ENCODE measurements at places on chromosomes 3 and 15. TPM values are rescaled to one million over a fixed set of nuclear protein-coding genes. Genes with fewer than 3 reads are reported as not detected.

Gene PDZRN3
- total RNA-seq, result 149 TPM

Gene ZBTB47
- 112 TPM for total RNA-seq

Gene FAM81A
- 0.57 TPM for total RNA-seq

- no peak overlapping the region for H3K27ac ChIP-seq
- no peak overlapping the region for H3K4me3 ChIP-seq
- no peaks in the 10 kb centered on the region for H3K4me1 ChIP-seq
- H3K36me3 ChIP-seq, result no peaks in the 10 kb centered on the region
These were observed 14.8 kb upstream of the PARP14 start for GRCh38 chr3:122665881-122666280.

DNA sequence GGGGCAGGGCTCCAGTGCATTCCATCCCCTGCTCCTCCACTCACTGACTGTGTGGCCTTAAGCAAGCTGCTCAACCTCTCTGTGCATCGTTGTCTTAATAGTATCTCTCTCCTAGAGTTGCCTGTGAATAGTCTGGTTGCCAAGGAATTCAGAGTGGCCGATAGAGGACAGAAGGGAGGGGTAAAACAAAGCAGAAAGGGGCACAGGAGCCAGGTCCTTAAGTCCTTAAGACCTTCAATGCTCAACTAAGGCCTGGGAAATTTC, 13.7 kb upstream of the CYP11A1 start:
- H3K27me3 ChIP-seq, result no peaks in the 10 kb centered on the region
- no peak for DNase-seq
- no peak overlapping the region for H3K27ac ChIP-seq
- H3K36me3 ChIP-seq, result no peaks in the 10 kb centered on the region

DNA sequence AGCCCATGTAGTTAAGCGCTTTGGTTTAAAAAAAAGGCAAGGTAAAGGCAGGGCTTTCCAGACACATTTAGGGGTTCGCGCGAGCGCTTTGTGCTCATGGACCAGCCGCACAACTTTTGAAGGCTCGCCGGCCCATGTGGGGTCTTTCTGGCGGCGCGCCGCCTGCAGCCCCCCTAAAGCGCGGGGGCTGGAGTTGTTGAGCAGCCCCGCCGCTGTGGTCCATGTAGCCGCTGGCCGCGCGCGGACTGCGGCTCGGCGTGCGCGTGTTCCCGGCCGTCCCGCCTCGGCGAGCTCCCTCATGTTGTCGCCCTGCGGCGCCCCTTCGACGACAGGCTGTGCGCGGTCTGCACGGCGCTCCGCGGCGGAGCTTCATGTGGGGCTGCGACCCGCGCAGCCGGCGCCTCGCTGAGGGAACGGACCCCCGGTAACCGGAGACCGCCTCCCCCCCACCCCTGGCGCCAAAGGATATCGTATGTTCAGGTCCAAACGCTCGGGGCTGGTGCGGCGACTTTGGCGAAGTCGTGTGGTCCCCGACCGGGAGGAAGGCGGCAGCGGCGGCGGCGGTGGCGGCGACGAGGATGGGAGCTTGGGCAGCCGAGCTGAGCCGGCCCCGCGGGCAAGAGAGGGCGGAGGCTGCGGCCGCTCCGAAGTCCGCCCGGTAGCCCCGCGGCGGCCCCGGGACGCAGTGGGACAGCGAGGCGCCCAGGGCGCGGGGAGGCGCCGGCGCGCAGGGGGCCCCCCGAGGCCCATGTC, 927 bp downstream of the SMAD6 start:
- H3K4me3 ChIP-seq, result peak overlapping the region; percentile 66
- no peak for DNase-seq
- H3K27ac ChIP-seq, result peak overlapping the region; percentile 86
- no peaks in the 10 kb centered on the region for H3K36me3 ChIP-seq

GRCh38 chr15:78988361-78988911, 43.6 kb upstream of the CTSH start:
- peaks cover 38% of the 10 kb centered on the region for H3K4me1 ChIP-seq
- H3K27ac ChIP-seq, result peak overlapping the region; percentile 64
- H3K36me3 ChIP-seq, result no peaks in the 10 kb centered on the region
- H3K4me3 ChIP-seq, result no peak overlapping the region
- H3K27me3 ChIP-seq, result no peaks in the 10 kb centered on the region
